ENCODE measurements at places on chromosomes 5 and 9.

- DNase-seq: no peak
These were observed 552.8 kb downstream of the SEMA5A start for GRCh38 chr5:8993031-8993430.

GRCh38 chr9:16899606-16900005 is 29.1 kb upstream of the BNC2 start:
- no peak for DNase-seq

DNA sequence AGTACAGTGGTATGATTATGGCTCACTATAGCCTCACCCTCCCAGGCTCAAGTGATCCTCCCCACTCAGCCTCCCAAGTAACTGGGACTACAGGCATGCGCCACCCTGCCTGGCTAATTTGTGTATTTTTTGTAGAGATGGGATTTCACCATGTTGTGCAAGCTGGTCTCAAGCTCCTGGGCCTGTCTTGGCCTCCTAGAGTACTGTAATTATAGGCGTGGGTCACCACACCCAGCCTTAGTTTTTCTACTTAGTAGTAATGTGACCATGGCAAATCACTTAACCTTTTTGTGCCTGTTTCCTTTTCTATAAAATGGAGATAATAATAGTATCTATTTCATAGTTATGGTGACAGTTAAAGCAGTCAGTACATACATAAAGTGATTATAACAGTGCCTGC is 22.2 kb downstream of the GLE1 start:
- no peak for DNase-seq

- DNase-seq: no peak
These were observed 112.0 kb upstream of the FBXL7 start for GRCh38 chr5:15387931-15388524.

DNA sequence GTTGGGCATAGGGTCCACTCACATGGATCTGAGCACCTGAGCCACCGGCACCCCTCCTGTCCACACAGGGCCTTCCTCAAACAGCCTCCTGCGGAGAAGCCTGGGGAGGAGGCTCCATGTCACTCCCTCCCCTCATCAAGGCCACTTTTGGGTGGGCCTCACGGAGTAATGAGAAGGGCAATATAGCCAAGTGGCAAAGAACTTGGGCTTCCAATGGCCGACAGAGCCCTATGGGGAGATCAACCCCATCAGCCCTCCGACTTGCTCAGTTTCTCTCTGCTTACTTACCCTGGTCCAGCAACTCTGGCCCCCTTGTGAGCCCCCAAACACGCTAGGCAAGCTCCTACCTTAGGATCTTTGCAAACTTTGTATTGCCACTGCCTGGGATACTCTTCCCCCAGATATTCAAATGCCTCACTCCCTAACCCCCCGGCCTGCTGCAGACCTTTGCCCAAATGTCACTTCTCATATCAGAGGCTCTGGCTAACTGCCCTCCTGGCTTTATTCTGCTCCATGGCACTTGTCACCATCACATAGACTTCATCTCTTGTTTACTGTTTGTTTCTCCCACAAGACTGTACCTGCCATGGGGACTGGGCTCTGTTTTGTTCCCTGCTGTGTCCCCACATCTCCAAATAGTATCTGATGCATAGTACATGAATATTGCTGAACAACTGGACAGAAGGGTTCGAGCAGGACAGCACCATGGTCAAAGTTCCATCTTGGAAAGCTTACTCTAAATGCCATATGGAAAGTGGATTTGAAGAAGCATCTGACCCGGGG is 220.8 kb downstream of the FSTL4 start:
- peak; percentile 5 for DNase-seq

DNA sequence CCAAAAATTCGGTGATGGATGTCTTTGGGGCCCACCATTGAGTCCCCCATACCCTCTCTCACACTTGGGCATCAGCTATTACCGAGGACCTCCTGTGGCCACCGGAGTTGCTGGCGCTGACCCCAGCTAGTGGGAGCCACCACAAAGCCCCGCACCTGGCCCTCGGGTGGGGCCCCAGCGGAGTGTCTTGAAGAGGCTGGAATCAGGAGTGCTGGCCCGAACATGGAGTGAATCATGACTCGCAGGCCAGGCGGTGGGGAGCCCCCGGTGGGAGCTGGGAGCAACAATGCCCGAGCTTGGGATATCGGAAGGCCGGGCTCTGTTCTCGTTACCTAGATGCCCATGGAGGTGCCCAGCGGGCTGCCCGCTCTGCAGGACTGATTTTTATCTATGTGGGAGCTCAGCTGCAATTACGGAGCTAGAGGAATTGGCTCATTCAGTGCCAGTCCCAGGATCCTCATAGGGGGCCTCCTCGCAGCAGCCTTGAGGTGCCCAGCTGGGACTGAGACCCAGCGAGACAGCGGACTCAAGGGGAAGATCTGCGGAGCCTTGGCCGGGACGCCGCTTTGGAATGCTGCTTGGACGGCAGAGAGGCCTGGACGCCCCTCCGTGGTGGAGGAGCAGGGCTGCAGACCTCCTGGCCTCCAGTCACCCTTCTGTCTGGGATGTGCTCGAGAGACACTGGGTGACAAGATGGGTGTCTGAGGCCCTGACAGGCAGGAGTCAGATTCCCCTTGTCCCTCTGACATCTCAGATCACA is 70.8 kb downstream of the PSMB7 start:
- DNase-seq: no peak

DNA sequence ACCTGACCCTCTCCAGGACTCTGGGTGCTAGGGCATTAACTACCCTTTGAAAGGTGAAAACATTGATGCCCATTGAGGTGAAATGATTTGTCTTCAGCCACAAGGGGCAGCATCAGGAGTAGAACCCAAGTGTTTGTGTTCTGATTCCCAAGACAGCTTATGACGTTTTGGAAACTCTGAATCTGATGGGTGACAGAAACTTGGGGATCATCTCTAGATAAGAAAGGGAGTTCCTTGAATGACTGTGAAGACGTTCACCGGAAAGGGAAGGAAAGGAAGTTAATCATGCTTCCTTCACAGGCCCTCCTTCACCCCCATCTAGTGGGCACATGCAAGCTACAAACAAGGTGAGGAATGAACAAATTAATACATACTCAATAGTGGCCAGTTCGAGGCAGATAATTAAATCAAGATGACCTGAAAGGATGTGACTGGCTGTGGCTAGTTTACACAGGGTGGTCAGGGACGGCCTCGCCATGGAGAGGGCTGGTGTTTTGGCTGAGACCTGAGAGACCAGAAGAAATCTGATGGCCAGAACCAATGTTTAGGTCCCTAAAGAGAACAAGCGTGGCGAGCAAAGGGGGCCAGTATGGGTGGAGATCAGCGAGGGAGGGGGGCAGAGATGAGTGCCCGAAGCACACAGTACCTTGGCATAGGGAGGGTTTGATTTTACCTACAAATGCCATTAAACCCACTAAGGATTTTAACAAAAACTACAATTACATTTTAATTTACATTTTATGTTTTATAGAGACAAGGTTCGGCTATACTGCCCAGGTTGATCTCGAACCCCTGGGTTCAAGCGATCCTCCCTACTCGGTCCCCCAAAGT is 937 bp upstream of the SLC26A2 start:
- peak; percentile 39 for DNase-seq

- no peak for DNase-seq
These were observed 1026.7 kb upstream of the DMAC1 start for GRCh38 chr9:8826281-8826680.
